ENCODE measurements at places on chromosomes 3 and 15. TPM values are rescaled to one million over a fixed set of nuclear protein-coding genes. Genes with fewer than 3 reads are reported as not detected.

GRCh38 chr3:112084980-112085705 is 1.0 kb upstream of the C3orf52 start:
- no peak for DNase-seq

DNA sequence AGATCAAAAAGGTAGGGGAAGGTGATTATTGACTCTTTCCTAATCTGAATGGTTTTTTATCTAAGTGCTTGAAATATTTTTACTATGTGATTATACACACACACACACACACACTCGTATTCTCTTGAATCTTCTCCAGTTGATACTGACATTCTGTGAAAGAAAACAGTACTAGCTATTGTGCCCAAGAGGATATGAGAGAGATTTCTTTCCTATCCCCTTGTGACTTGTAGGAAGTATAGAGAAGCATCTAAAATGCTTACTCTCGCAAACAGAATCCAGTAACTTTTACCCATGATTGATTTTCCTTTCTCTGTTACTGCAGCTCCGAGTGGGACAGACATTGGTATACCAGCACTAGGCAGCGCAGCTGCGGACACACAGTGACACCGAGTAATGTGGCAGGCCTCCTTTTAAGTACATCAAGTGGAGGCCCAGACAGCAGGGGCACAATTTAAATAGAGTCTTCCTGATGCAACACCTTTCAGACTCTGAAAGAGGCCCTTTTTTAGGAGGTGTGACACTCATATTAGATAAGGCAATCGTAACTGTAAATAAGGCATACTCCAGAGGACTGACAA is 421.0 kb upstream of the CNTN4 start:
- no peak for DNase-seq

Gene SMCO1
- not detected for polyA plus RNA-seq

DNA sequence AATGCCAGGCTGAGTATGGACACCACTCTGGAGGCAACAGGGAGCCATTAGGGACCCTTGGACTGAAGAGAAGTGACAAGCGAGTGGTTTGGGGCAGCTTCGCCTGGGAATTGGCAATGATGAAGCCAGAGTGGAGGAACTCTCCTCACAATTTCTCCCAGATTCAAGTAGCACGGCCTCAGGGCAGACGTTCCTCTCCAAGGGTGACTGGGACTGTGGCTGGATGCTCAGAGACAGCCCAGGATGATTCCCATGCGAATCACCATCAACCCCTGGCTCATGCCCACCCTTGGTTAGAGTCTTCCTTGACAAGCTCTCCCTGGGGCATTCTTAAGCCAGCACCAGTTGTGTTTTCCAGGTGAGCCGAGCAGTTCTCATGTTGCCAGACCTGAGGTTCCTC is 16.3 kb upstream of the DOCK3 start:
- DNase-seq: peak; percentile 9

GRCh38 chr15:85771781-85772445 is 22.8 kb downstream of the KLHL25 start:
- DNase-seq: no peak

Gene USP50
- not detected for polyA plus RNA-seq

Gene ALDH1A3
- polyA plus RNA-seq: 5.4 TPM

GRCh38 chr3:186965141-186965879 is 35.0 kb downstream of the ST6GAL1 start:
- DNase-seq: no peak

Gene KBTBD8
- 0.43 TPM for polyA plus RNA-seq

- no peak for DNase-seq
Observed at GRCh38 chr3:5678844-5679243, 491.3 kb downstream of the EDEM1 start.

Gene TMEM40
- 0.52 TPM for polyA plus RNA-seq

DNA sequence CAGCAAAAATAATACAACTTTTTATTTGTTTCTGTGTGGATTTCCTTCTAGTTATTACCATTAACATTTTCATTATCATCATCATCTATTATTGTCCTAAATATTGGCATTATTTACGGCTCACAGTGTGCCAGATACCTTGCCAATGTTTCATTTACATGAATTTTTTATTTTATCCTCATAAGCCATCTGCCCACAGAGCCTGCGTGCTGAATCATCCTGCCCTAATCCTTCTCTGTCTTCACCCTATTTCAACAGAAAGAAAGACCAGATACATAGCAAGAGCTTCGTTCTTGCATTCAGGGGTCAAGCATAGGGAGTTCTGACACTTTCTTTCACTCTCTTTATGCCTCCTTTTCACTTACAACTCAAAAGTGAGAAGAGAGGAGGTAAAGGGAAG is 82.0 kb downstream of the KCNMB2 start:
- no peak for DNase-seq

GRCh38 chr3:23798876-23799275 is 6.9 kb upstream of the UBE2E1 start:
- no peak for DNase-seq

Gene PFN2
- 253 TPM for polyA plus RNA-seq

Gene CCDC13
- polyA plus RNA-seq: 7.0 TPM

- DNase-seq: no peak
Observed at GRCh38 chr3:45908761-45909160, 22.4 kb downstream of the CCR9 start.

Gene GOLGA8J
- not detected for polyA plus RNA-seq

DNA sequence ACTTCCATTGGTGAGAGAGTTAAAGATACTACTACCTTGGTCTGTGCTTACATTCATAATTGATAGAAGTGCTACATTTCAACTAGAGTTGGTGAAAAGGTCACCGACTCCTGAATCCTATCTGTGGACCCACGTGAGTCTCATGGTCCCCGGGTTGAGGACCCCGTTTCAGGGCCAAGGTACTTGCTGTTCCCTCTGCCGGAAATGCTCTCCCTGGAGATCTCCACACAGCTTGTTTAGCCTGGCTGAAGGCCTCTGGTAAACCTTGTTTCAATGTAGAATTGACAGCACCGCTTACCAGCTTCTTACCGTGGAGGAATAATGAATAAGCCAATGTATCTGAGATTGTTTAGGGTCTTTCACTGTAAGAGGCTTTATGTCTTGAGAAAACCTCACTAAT is 226.0 kb upstream of the GOLGA6L4 start:
- no peak for DNase-seq

DNA sequence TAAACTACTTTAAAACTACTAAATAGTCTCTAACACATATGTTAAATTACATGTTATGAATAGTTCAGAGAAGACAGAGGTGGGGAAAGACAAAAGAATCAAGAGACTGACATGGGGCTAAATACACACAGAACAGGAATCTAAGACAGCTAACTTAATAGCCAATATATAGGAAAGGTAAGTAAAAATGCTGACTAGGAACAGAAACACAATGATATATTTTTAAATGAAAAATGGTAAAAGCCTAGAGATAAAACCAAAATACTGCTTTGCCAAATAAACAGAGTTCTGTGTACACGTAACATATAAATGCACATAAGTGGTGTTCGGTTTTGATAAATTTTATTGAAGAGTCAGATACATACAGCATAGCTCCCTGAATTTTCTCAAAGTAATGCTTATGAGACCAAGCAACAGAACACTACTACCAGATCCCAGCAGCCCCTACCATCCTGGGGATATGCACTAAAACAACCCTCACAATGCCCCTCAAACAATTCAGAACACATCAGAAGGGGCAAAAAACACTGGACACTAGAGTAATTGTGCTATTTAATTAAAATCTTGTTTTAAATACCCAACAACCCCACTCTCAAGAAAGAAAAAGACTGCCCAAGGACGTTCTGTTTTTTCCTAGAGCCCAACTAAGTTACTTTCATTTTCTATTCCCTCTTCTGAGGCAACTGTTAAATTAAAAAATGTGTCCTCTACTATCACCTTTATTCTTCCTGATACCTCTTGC is 121.1 kb downstream of the ADAM10 start:
- no peak for DNase-seq

DNA sequence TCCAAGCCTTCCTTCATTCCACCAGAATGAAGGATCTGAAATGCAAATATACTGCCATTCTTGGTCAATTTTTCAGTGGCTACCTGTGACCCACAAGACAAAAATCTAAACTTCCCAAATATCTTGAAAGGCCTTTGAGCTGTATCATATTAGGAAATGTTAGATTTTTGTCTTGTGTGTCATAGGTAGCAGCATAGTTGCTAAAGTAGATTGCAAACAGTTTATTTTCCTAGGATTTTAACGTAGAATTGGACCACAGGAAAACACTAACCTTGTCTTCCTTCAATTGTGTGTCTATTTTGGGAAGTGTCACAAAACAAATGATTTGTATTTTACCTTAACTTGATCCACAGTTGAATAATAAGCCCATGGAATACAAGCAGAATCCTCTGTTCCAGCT is 42.4 kb downstream of the CP start:
- DNase-seq: no peak

DNA sequence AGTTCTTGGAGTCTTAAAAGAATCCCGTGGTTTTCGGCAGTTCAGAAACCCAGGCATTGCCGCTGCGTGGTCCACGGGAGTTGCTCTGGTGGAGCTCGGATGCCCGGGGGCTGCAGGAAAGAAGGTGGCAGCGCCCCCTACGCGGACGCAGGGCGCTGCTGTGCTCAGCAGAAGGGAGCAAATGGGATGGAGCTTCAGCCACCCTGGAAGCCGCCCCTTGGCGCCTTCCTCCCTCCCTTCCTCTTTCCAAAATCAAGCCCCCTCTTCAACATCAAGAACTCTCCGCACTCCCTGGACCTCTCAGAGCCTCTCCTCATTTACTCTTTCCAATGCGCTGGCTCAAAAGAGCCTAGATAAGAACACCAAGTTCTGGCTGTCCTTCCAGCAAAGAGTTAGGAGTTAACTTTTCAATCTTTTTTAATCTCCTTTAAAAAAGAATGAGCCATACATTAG is 880 bp upstream of the CHRNA7 start:
- DNase-seq: peak; percentile 80

DNA sequence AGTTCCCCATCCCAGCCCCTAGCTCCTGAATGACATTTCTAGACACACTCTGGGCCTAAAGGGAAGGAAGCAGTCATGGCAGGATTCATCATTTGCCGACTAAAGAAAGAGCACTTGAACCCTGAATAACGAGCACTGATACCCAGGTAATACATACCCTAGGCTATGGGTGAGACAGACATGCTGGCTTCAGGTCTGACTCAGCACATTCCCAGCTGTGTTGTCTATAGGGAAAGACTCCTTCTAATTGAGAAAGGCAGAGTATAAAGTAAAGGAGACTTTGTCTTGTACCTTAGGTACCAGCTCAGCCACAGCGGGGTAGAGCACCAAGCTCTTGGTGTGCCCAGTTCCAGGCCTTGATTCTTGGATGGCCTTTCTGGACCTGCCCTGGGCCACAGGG is 870.5 kb downstream of the PDCD6IP start:
- no peak for DNase-seq

GRCh38 chr3:62022312-62022711 is 351.0 kb downstream of the FEZF2 start:
- DNase-seq: no peak

DNA sequence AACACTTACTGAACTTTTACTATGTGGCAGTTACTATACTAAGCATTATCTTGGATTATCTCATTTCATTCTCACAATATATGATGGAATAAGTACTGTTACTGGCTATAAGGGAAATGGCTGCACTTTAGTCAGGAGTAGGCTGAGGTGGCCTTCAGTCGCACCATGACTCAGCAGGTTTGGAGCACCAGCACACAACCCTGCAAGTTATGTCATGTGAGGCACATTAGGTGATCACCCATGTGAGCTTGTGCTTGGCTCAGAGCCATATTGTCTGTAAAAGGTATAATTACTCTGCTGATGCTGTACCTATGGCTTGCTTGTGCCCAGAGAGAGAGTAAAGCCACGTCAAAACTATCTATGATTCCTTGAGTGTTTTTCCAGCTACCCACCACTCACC is 54.1 kb upstream of the TIPARP start:
- DNase-seq: no peak

DNA sequence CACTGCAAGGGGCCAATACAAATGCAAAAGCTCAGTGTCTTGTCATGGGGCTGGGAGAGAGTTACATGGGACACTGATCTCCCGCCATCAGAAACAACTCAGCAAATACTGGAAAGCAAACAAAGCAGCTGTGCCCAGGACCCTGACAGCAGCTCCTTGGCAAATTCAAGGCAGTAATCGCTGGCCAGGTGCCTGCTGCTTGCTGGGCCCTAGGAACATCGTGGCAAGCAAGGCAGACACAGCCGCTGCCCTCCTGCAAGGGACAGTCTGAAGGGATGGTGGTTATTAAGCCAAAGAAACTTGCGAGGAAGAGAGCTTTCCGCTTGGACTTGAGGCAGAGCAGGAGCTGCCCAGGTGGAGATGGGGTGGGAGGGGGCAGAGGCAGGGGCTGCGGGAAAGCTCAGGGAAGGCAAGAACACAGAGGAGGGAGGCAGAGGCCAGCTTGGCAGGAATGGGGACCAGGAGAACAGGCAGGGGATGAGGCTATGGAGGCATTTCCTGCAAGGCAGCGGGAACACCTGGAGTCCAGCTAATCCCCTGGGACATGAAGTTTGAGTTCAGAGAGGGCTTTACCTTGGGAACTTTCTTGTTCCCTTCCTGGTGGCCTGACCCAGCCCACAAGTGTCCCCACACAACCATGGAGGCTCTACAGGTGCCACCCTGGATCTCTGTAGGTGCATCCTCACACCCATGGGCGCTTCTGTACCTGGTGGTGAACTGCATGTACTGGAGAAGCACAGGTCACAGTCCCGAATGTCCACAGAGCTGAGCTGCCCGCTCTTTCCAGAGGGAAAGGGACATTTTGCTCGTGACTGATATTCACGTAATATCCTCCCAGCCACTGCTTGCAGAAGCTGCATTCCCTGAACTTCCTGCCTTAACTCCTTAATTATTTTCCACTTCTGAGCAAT is 78.7 kb upstream of the ATP2B2 start:
- no peak for DNase-seq

Gene ANKUB1
- not detected for polyA plus RNA-seq

- DNase-seq: no peak
Observed at GRCh38 chr15:51030649-51031316, 63.9 kb downstream of the TNFAIP8L3 start.

DNA sequence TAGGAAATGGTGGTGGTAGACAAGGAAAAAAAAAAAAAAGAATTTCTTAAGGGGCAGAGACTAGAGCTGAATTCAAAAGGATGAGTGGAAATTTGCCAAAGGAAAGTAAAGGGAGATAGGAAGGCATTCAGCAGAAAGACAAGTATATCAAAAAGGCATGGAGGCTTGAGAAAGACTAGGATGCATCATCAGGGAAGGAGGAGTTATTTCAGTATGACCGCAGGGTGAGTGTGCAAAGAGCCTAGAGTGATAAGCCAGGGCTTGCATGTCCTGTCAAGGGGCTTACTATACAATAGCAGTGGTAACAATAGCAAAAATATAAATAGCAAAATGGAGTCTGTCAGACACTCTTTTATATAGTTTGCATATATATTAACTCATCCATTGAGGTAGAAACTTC is 112.0 kb downstream of the FRMD4B start:
- no peak for DNase-seq

Gene RIOX2
- polyA plus RNA-seq: 19.8 TPM

- no peak for DNase-seq
Observed at GRCh38 chr15:88982946-88983342, 69.8 kb upstream of the MFGE8 start.

DNA sequence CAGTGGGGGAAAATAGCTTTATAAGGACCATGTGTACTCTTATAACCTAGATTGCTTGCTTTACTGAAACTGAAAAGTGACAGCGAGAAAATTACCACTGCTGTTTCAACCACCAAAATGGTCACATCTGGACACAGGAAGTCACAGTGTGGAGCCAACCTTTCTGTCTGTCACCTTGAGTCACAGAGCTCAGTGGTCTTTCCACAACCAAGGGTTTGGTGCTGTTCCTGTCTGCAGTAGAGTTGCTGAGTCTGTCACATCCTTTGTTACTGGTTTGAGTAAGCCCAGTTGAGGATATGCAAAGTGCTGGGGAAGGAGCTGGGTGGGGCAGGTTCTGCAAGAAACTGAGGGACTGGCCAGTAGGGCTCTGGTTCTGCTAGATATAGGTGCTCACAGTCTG is 139.1 kb upstream of the EIF1B start:
- DNase-seq: no peak

All from kidney (tissue), 22 donors.